ENCODE measurements at places on chromosomes 11 and 22.

DNA sequence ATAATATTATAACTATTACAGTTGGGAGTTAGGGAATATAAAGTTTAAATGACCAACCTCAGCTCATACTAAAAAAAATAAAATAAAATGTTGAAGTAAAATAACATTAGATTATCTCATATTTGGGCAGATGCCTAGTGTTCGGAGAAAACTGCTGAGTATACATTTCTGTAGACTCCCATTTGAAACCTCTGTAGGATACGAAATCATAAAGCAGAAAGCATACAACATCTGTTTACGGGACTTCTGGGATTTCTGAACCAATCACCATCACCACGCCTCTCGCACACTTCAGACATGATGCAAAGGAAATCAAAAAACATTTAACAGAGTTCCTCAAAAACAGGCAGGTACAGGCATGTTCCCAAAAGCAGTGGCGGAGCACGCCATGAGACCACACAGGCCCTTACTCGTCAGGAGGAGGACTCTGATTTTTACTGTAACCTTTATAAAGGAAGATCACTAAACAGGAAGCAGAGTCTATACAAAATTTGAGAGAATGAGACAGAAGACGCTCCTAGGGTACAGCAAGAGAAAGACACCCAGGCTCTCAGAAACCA lies 8.6 kb downstream of the ZNF195 start:
- DNase-seq, result no peak

DNA sequence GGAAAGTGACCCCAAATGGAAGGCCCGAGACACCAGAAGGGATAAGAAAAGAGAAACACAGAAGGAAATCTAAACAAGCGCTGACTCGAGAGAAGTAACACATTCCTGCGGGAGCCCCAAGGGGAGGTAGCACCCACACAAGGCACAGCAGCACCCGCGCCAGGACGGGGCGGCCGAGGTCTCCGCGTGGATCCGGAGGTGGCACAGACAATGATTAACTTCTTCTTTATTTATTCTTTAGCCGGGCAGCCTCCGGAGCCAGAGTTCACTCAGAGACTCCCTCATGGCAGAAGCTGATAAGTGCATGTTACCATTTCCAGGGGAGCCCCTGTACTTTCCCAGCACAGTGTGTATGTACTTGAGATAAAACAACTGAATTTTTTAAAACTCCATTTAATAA lies 5.1 kb downstream of the TOLLIP start:
- DNase-seq, result peak; percentile 58

DNA sequence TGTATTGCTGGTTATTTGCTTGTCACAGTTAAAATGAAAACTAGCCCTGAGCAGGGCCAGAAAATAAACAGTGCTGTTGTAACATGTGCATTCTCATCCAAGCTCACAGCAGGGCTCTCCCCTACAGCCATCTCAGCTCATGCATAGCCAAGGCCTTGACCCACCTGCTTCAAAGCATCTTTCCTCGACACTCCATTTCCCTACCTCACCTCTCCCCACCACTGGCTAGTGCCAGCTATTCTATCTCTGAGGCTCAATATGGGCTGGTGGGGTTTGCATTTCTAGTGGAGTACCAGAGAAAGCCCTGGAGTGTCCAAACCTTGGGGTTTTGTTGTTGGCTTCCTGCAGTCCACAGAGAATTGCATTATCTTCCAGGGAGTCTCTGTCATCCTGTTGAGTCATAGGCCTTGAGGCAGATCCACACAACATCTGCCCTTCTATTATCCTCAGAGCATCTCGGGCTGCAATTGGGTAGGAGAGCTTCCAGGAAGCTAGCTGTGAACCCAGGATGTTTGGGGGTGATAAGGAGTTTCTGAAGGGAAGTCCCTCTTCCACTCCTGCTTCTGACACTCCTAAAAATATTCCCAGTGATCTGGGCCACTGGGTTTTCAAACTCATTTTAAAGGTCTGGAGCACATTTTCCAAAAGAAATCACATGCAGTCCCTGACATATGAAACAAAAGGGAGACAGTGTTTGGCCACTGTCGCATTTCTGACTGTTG lies 36.1 kb upstream of the AMOTL1 start:
- DNase-seq, result no peak

- DNase-seq, result no peak
Measured at GRCh38 chr11:116539836-116540418, 232.9 kb downstream of the BUD13 start.

DNA sequence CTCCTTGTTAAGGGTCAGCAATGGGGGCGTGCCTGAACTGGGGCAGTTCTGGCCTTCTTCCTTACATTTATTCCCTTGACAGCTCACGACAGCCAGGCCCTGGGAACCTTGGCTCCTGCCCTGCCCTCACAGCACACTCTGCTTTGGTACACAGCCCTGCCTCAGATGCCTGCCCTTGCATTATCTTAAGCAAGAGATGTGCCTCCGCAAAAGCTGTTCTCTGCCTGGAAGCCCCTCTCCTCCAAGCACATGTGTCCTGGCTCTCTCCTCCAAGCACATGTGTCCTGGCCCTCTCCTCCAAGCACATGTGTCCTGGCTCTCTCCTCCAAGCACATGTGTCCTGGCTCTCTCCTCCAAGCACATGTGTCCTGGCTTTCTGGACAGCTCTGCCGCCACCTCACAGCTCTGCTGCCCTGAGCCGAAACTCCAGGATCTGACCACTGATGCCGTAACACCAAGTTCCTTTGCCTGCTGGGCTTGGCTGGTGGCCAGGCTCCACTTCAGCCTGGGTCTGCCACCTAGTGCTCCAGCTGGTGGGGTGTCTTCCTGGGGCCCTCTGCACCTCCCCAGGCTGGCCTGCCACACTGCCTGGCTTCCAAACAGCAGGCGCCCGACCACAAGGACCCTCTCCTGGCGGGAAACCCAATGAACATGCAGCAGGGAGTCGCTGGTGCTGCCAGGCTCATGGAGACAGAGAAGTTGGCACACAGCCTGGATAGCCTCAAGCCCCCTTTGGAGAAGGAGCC lies 53.0 kb downstream of the SCUBE1 start:
- no peak for DNase-seq

DNA sequence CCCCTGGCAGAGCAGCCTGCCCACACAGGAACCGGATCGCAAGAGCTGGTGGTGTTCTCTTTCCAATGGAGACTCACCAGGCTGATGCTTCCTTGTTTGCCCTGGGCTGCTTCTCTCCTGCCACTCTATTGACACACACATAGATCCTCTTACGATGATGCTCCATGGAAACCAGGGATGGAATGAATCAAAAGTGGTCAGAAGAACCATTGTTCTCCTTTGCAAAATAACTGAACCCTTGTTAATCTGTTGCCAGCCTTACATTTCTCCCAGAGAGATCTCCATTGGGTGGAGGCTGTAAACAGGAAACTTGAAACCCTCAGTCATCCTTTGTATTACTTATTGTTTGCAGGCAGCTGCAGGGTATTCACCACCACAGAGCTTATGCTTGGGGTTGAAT lies 24.6 kb upstream of the LDLRAD3 start:
- DNase-seq, result no peak

GRCh38 chr22:19988965-19989724 lies 27.5 kb downstream of the ARVCF start:
- no peak for DNase-seq

- DNase-seq, result peak; percentile 87
Measured at GRCh38 chr11:6249770-6250555, 9.7 kb upstream of the CCKBR start.

- no peak for DNase-seq
Measured at GRCh38 chr11:36193290-36193619, 96.0 kb downstream of the COMMD9 start.

DNA sequence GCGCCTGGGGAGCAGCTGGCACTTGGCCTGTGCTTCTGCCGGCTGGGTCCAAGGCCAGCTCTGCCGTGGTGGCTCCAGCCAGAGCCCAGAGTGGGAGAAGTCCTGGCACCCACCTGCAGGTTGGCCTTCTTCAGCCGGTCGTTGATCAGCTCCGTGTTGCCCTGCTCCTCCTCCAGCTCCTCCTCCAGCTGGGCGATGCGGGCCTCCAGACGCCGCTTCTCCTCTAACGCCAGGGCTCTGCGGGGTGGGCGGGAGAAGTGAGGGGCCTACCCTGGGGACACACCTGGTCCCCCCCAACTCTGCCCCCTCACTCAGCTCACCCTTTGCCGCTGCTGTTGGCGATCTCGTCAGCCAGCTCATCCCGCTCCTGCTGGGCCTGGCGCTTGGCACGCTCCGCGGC lies 32.6 kb downstream of the APOL1 start:
- no peak for DNase-seq

DNA sequence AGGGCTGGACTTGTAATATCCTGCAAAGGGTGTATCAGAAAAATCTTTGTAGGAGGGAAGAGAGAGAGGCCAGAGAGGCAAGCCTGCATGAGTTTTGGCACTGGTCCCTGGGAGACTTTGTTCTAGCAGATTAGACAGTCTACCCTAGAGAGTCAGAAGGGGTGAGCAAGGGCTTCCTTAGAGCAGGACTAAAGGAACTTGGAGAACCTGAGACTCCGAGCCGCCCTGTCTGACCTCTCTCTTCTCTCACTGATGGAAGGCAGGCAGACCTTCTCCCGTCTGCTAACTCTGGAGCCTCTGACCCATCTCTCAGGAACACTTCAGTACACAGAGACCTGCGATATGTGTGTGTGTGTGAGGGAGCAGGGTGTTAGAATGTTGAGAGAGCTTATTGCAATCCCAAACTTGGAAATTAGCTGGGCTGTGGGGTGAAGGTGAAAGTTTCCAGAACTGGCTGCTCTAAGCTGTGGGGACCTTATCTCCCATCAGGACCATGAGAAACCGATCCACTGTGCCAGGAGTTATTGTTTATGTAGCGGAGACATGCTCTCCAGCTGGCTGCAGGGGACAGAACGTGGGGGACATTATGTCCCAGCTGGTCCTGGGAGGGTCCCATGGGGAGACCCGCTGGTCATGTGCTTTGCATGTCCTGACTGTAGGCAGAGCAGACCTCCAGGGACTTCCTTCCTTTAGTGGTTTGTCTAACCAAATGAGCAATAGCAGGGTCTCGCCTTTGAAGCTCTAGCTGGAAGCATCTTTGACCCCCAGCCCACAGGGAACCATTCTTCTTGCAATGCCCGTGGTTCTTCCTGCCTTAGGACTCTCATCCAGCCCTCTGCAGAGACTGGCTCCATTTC lies 51.1 kb downstream of the TIMP3 start:
- DNase-seq, result peak; percentile 80

DNA sequence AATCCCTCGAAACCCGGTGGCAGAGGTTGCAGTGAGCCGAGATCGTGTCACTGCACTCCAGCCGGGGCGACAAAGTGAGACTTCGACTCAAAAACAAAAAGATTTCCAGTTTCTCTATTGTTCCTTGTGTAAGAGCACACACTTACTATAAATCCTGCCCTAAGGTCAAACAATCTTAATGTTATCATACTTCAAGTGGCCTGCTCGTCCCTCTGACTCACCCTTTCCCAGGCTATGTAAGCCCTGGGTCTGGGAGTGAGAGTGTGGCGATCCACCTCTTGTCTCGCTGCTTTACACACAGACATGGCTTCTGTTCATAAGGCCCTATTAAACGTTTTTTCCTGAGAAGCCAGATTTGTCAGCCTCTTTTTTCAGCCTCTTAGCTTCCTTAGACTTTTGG lies 24.4 kb upstream of the A4GALT start:
- DNase-seq, result no peak

- DNase-seq, result no peak
Measured at GRCh38 chr22:37365950-37366349, 61.3 kb downstream of the ELFN2 start.

GRCh38 chr22:30260276-30260675 lies 6.4 kb downstream of the OSM start:
- DNase-seq, result no peak

DNA sequence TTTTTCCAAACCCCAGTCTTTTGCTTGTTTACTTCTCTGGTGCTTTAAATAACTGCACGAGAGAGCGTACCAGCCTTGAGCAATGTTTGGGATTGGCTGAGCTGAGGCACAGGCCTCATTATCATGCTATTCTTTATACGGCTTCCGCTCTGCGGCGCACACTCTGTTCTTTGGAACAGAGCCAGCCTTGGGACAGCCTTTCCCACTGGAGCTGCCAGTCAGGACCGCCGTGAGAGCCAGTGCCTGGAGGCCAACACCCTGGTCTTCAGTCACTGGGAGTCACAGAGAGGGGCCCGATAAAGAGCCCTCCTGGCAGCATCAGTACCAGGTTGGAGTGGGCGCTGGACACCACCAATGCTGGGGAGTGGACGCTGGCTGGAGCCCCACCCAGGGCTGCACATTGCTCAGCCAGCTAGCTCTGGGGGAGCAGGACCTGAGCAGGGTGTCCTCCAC lies 125.6 kb downstream of the BCR start:
- DNase-seq, result peak; percentile 92

GRCh38 chr22:25714739-25715138 lies 27.2 kb upstream of the MYO18B start:
- DNase-seq, result no peak

GRCh38 chr11:112118176-112118575 lies 31.5 kb downstream of the SDHD start:
- no peak for DNase-seq

DNA sequence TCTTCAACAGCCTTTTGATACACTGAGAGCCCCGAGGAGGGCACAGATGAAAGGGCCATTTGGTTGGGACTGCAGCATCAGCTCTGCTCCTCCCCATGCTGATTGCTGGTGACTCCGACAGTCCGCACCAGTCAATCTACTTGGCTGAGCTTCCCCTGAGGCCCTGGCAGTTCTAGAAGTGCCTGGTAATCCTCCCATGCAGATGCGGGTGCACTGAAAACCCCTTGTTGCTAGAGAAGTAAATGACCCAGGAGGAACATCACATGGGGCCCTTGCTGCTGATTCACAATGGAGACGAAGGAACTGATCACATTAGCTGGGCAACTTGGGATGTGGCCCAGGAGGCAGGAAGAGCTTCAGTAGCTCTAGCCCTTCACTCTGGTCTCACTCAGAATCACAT lies 35.2 kb upstream of the RIC3 start:
- no peak for DNase-seq

DNA sequence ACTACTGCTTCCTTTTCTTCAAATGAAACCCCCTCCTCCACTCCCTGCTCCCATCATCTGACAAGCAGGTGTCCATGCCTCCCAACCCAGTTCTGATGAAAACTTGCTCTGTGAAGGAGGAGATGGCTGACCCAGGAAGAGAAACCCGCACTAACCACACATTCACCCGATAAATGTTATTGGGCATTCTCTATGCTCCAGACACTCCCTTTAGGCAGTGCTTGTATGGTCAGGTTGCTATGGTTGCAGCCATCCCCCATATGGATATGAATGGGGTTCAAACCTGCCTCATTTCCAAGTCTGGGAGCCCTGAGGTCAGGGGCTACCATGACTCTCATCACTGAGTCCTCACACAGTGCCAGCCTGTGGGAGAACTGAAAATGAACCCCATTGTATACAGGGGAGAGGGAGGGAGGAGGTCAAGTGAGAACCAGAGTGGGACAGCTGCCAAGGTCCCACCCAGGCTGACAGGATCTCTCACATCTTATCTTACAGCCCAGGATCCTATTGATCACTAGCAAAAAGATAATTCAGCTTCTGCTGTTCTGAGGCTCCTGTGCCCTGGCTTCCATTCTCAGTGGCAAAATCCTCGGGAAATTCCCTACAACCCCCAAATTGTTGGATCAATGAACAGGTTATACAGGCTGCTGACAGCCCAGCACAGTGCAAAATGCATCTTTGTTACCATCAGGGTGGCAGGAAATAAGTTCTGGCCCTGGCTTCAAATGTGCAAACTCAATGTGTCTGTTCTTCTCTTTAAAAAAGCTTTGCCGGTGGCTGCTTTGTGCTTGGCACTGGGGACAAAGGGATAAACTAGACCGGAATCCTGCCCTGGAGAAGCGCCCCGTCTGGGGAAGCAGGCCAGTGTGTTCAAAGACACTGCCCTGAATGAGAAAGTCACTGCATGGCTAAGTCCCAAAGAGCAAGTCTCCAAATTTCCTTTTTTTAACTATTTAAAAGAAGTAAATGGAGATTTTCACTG lies 22.7 kb upstream of the ACER3 start:
- DNase-seq, result no peak

GRCh38 chr11:120316880-120317688 lies 8.0 kb upstream of the TLCD5 start:
- peak; percentile 81 for DNase-seq
